ENCODE measurements at places on chromosomes 12 and 14.

GRCh38 chr14:51677738-51678137 is 26.0 kb downstream of the FRMD6 start:
- DNase-seq: no peak

- DNase-seq: no peak
These were observed 70.4 kb downstream of the POLR3B start for GRCh38 chr12:106427917-106428316.

DNA sequence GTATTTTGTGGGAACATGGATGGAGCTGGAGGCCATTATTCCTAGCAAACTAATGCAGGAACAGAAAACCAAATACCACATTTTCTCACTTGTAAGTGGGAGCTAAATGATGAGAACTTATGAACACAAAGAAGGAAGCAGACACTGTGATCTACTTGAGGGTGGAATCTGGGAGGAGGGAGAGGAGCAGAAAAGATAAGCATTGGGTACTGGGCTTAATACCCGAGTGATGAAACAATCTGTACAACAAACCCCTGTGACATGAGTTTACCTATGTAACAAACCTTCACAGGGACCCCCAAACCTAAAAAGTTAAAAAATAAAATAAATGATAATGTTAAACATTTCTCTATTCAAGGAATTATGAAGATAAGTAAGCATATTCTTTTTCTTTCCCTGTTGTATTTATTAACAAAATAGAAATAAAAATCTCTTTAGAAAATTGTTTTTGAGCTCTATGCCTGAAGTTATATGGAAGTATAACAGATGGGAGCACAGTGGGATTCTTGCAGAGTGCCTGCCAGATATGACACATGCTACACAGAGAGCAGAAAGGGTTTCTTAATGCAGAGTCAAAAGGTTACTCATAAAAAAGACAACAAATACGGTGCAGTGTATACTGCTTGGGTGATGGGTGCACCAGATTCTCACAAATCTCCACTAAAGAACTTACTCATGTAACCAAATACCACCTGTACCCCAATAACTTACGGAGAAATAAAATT is 52.0 kb upstream of the SYNE2 start:
- no peak for DNase-seq

- DNase-seq: peak; percentile 54
These were observed 46.1 kb downstream of the CYP46A1 start for GRCh38 chr14:99729991-99730875.

GRCh38 chr14:23494223-23494622 is 24.7 kb downstream of the NGDN start:
- no peak for DNase-seq

DNA sequence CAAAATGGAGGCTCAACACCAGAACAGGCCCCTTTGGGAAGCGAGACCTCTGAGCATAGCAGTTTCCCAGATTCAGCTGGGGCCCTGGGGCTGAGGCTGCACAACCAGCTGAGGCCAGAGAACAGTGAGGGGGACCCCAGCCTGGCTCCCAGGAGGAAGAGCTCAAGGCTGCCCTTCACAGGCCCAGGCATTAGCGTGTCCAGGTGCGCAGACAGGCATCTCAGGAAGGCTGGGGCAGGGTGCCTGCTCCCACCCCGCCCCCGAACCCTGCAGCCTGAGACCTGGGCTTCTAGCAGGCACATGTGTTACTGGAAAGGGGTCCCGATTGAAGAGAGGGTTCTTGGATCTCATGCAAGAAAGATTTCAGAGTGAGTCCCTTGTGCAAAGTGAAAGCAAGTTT is 27.2 kb downstream of the CALM1 start:
- DNase-seq: no peak
